Osteocyte (in vitro differentiated cells): ENCODE measurements at places on chromosomes 1 and 21. TPM values are rescaled to one million over a fixed set of nuclear protein-coding genes. Genes with fewer than 3 reads are reported as not detected.

Gene LIN28A
- not detected in 2 replicates for total RNA-seq

Gene FAM163A
- total RNA-seq, result not detected in 2 replicates

Gene F13B
- total RNA-seq, result not detected in 2 replicates

Gene SV2A
- total RNA-seq, result 16.7 and 16.9 TPM in 2 replicates

Gene PYHIN1
- not detected in 2 replicates for total RNA-seq

Gene PPM1J
- total RNA-seq, result 0.67 and 1.1 TPM in 2 replicates

Gene LCE2B
- not detected in 2 replicates for total RNA-seq

Gene IPO9
- 63.3 and 65.0 TPM in 2 replicates for total RNA-seq

DNA sequence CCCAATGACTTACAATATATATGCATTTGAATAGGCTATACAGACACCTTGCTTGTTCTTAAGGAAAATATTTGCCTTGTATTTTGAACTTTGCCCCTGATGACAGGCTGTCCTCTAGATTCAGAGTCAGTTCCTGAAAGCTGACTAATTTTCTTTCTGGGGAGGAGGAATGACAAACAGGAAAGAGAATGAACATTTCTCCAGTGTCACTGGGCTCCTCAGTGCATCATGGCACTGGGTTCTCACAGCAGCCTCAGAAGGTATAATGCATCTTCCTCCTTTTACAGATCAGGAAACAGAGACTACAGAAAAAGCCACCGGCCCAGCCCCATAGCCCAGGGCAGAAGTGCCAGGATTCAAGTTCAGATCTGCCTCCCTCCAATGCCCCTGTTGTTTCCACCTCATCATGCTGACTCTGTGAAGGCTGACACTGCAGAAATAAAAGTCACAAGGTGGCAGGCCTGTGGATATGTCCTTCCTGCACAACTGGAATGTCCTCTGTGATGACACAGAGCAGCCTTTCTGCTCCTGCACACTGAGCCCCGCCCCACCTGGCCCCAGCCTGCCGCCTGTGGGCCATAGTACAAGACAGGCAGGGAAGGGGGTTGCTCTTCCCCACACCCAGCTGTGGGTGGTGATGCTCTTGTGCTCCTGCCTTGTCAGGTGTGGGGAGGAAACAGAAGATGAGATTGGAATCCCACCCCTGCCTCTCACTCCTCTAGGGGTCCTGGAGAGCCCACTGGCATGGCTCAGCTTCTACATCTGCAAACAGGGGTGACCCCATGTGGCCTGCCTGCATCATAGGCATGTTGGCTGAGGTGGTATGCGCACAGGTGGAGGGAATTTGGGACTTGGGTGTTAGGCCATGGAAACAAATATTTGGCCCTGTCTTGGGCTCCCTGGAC, 6.4 kb downstream of the TTC22 start:
- no peak overlapping the region for H3K27ac ChIP-seq
- H3K27me3 ChIP-seq, result peaks cover 29% of the 10 kb centered on the region
- no peak overlapping the region for H3K4me3 ChIP-seq
- DNase-seq, result no peak
- no peaks in the 10 kb centered on the region for H3K4me1 ChIP-seq

- H3K27ac ChIP-seq, result no peak overlapping the region
- H3K36me3 ChIP-seq, result no peaks in the 10 kb centered on the region
- no peak overlapping the region for H3K4me3 ChIP-seq
- H3K27me3 ChIP-seq, result peaks cover 10% of the 10 kb centered on the region
- no peaks in the 10 kb centered on the region for H3K4me1 ChIP-seq
- no peak for DNase-seq
These were observed 80.9 kb upstream of the ZC3H12A start for GRCh38 chr1:37393173-37394120.

DNA sequence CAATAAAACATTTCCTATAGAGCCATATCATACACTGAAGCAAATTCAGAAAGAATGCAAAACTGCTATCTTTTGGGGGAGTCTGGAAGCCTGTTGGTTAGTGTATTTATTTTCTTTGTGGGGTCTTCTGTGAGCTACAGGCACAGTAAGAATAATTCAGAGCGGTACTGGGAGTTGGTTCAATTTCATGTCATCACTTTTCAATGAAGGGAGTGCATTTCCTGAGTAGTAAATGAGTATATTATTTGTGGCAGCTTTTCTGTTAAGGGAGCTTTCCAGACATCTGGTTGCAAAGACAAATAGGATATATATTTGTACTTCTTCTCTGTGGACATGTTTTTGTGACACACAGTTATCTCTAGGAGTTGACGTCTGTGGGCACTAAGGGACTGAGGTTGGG, 130.6 kb downstream of the HUNK start:
- H3K36me3 ChIP-seq, result peaks cover 3% of the 10 kb centered on the region
- no peak overlapping the region for H3K4me3 ChIP-seq
- H3K27ac ChIP-seq, result no peak overlapping the region
- no peak for DNase-seq

- H3K27me3 ChIP-seq, result peaks cover 3% of the 10 kb centered on the region
- H3K4me3 ChIP-seq, result no peak overlapping the region
- no peaks in the 10 kb centered on the region for H3K4me1 ChIP-seq
- no peak for DNase-seq
- no peaks in the 10 kb centered on the region for H3K36me3 ChIP-seq
- no peak overlapping the region for H3K27ac ChIP-seq
These were observed 32.3 kb upstream of the TENT5C start for GRCh38 chr1:117573386-117574023.

DNA sequence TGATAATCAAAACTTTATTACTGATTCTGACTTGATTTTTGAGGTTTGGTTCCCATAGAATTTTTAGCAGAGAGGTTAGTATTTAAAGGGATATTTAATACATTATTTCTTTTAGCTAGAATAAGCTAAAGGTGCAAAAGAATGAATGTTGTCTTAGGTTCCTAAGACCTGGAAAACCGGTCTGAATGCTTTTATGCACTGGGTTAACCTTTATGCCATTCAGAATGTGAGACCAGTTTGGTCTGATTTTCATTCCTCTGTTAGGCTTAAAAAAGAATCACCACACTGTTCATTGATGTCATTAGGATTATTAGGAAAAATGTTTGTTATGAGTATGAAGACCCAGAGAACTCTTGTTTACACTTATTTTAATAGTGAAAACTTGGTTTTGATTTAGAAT, 30.1 kb downstream of the RAP1A start:
- DNase-seq, result no peak
- no peak overlapping the region for H3K4me3 ChIP-seq
- H3K27ac ChIP-seq, result no peak overlapping the region

DNA sequence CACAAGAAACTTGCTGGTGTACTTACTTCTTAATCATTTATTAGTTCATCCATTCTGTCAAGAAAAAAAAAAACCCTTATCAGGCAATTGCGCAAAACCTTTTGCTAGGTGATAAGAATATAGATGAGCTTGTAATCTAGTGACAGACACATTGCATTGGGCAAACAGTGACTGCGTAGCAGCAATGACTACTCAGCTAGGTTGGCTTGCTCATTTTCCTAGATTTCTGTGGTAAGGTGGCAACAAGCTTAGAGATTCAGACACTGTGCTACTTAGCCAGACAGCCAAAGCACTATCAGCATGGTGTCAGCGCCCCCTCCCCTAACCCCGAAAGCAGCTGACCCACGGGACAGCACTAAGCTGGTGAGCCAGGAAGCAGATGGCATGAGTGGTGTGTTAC, 203.1 kb downstream of the BARHL2 start:
- no peaks in the 10 kb centered on the region for H3K27me3 ChIP-seq
- DNase-seq, result no peak
- H3K27ac ChIP-seq, result no peak overlapping the region
- H3K36me3 ChIP-seq, result no peaks in the 10 kb centered on the region
- no peak overlapping the region for H3K4me3 ChIP-seq
- no peaks in the 10 kb centered on the region for H3K4me1 ChIP-seq

DNA sequence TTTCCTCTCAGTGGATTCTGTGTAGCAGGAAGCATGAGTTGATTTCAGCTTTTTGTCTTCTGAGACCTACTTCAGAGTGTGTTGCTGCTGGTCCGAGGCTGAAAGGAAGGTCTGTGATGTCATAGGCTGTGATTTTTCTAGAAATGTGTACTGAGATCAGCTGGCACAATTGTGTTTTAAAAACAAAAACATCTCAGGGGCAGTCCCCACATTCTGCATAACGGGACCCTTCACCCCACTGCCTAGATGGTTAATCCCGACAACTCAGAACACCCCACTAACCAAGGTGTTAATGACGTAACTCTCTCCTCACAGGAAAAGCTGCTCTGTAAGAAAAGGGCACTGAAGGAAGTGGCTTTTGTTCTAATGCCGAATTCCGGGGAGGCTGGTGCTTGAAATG, 59.8 kb upstream of the PPP2R5A start:
- no peak overlapping the region for H3K27ac ChIP-seq
- H3K36me3 ChIP-seq, result no peaks in the 10 kb centered on the region
- H3K27me3 ChIP-seq, result peaks cover 13% of the 10 kb centered on the region
- H3K4me1 ChIP-seq, result no peaks in the 10 kb centered on the region
- H3K4me3 ChIP-seq, result no peak overlapping the region

- H3K4me1 ChIP-seq, result no peaks in the 10 kb centered on the region
- H3K36me3 ChIP-seq, result peaks cover 7% of the 10 kb centered on the region
- no peak overlapping the region for H3K4me3 ChIP-seq
- DNase-seq, result no peak
These were observed 7.6 kb downstream of the PTGS2 start for GRCh38 chr1:186672596-186672995.

DNA sequence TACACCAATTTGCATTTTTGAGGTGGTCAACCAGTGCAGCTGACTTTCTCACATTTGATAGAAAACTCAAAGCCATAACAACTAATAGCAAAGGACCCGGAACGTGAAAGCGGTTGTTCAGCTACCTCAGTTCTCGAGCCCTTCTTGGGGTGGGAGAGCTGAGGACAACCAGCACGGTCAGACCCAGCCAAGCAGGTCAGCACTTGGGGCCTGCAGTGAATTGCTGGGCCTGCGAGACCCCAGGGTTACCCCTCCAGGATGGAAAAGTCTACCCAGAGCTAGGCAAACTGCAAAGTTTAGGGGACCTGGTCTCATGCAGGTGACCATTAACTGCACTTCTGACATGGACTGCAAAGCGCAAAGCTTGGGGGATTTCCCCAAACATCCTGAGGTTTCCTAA, 23.8 kb upstream of the AJAP1 start:
- no peaks in the 10 kb centered on the region for H3K4me1 ChIP-seq
- no peak overlapping the region for H3K4me3 ChIP-seq
- H3K27me3 ChIP-seq, result no peaks in the 10 kb centered on the region

DNA sequence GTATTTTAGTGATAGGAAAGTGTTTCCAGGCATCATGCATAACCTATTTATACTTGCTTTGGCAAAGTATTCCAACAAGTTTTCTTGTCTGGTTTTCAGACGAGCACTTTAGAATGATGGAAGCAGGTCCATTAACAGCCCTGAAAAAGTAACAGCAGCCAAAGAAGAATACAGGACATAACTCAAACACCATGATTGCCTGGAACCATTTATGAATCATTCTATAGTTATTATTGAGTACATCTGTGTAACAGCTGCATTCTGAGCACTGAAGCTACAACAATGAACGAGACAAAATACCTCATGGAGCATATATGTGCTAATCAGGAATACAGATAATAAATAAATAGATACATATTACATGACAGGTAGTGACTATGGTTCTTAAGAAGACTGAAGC, 12.6 kb downstream of the IL10RB start:
- no peak overlapping the region for H3K4me3 ChIP-seq
- H3K27ac ChIP-seq, result no peak overlapping the region
- H3K4me1 ChIP-seq, result no peaks in the 10 kb centered on the region
- DNase-seq, result no peak

GRCh38 chr1:147719029-147719698, 41.2 kb downstream of the GJA5 start:
- H3K4me3 ChIP-seq, result no peak overlapping the region
- no peak overlapping the region for H3K27ac ChIP-seq
- peaks cover 33% of the 10 kb centered on the region for H3K27me3 ChIP-seq
- no peaks in the 10 kb centered on the region for H3K4me1 ChIP-seq
- no peak for DNase-seq

DNA sequence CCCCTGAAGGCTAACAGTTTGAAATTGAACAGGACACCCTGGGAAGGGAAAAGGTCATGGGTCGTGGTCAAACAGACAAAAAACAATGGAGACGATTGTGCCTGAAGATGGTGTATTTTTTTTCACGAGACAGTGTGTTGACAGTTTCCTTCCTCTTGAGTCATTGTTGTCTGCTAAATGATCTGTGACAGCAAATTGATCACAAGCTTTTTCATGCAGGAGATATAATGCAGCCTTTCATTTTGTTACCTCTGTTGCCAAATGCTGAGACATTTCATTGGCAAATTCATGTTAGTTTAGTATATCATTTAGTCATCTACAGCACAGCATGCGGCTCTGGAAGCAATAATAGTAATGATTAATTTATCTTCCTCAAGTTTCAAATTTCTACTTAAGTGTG, 27.7 kb downstream of the UBE2U start:
- DNase-seq, result no peak
- peaks cover 9% of the 10 kb centered on the region for H3K27me3 ChIP-seq
- H3K4me1 ChIP-seq, result peaks cover 5% of the 10 kb centered on the region
- H3K36me3 ChIP-seq, result no peaks in the 10 kb centered on the region
- H3K27ac ChIP-seq, result no peak overlapping the region
- H3K4me3 ChIP-seq, result no peak overlapping the region

DNA sequence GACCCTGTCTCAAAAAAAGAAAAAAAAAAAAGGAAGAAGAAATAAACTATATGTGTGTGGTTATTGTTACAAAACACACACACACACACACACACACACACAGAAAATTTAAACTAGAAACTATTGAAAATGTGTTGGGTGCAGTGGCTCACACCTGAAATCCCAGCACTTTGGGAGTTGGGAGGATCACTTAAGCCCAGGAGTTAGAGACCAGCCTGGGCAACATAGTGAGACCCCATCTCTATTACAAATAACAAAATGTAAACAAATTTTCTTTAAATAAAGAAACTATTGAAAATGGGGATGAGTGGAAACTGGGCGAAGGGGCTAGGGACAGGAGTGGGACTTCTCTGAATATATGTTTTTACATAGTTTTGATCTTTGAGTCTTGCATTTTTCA, 23.0 kb downstream of the KIAA2013 start:
- H3K27ac ChIP-seq, result no peak overlapping the region
- no peaks in the 10 kb centered on the region for H3K36me3 ChIP-seq
- H3K27me3 ChIP-seq, result peaks cover 17% of the 10 kb centered on the region
- peaks cover 2% of the 10 kb centered on the region for H3K4me1 ChIP-seq
- no peak overlapping the region for H3K4me3 ChIP-seq
- DNase-seq, result no peak

GRCh38 chr1:177239792-177240191, 69.0 kb downstream of the BRINP2 start:
- no peaks in the 10 kb centered on the region for H3K27me3 ChIP-seq
- H3K4me3 ChIP-seq, result no peak overlapping the region
- H3K4me1 ChIP-seq, result no peaks in the 10 kb centered on the region
- no peak overlapping the region for H3K27ac ChIP-seq
- DNase-seq, result no peak
- H3K36me3 ChIP-seq, result no peaks in the 10 kb centered on the region

DNA sequence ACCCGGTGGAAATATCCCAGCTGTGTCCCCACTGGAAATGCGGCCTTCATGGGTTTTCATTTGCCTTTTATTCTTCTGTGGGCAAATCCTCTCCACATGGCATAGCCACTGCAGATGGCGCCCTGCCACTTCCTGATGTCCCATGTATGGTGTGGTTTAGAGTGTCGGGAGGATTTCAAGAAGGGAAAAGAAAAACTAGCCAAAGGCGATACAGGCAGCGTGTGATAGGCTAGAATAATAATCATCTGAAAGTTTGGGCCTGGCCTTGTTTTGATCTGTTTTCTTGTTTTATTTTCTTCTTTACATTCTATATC, 123.6 kb downstream of the PEX14 start:
- H3K36me3 ChIP-seq, result peaks cover 2% of the 10 kb centered on the region
- peaks cover 20% of the 10 kb centered on the region for H3K4me1 ChIP-seq
- no peak for DNase-seq
- H3K4me3 ChIP-seq, result no peak overlapping the region
- H3K27me3 ChIP-seq, result no peaks in the 10 kb centered on the region
- H3K27ac ChIP-seq, result no peak overlapping the region
